Stimulated activated CD4-positive, alpha-beta T cell treated with anti-CD3 and anti-CD28 coated beads, Interleukin-1b, Interleukin-23, amount 100 ng/mL, for 48 hours (primary cell): ENCODE measurements at places on chromosomes 13 and 19.
A peak's percentile ranks its signal among the peaks of the same experiment; 100 is the strongest.

- DNase-seq, result no peak
Observed at GRCh38 chr13:43257765-43258164, 234.4 kb downstream of the DNAJC15 start.

- DNase-seq, result no peak
Observed at GRCh38 chr13:78402708-78403400, 200.5 kb downstream of the POU4F1 start.

DNA sequence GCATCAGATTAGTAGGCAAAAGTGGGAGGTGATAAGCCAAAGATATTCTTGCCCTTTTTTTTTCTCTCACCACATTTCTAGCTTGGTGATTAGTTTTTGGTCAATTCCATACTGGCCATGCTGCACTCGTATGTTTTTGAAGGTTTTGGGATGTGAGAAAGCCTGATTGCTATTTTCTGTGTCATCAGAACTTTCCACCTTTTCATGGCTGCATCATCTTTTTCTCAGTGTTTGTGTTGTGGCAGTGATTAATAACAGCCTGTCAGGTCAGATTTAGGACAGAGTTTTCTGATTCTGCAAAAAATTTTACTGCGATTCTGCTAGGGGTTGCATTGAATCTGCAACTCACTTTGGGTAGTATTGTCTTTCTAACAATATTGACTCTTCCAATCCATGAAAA, 32.9 kb downstream of the PSG1 start:
- no peak for DNase-seq

- DNase-seq, result no peak
Observed at GRCh38 chr13:23619068-23619855, 49.0 kb downstream of the TNFRSF19 start.

GRCh38 chr13:26200811-26201210, 21.3 kb downstream of the RNF6 start:
- DNase-seq, result no peak

GRCh38 chr13:33218020-33218419, 67.5 kb downstream of the STARD13 start:
- no peak for DNase-seq

DNA sequence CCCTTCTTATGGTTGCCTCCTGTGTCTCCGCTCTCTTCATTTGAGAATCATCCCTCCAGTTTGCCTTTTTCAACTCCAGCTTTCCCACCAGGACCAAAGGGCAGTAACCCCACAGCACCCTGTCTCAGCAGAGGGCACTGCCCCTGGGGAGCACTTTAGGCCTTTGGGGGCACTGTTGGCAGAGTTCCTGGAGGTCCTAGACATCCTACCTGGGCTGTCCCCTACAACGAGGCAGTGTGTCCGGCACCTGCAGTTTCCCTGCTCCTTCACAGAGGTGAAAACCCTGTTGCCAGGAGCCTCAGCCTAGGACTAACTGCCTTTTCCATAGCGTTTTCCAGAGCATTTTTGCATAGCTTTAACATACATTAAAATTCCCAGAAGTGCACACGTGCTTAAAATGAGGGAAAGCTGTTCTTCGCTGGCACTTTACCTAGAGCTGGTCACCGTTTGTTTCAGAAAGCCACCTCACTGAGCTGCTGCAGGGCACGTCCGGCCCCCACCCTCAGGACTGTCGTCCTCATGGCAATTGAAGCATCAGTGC, 234.9 kb downstream of the TEX29 start:
- DNase-seq, result no peak

DNA sequence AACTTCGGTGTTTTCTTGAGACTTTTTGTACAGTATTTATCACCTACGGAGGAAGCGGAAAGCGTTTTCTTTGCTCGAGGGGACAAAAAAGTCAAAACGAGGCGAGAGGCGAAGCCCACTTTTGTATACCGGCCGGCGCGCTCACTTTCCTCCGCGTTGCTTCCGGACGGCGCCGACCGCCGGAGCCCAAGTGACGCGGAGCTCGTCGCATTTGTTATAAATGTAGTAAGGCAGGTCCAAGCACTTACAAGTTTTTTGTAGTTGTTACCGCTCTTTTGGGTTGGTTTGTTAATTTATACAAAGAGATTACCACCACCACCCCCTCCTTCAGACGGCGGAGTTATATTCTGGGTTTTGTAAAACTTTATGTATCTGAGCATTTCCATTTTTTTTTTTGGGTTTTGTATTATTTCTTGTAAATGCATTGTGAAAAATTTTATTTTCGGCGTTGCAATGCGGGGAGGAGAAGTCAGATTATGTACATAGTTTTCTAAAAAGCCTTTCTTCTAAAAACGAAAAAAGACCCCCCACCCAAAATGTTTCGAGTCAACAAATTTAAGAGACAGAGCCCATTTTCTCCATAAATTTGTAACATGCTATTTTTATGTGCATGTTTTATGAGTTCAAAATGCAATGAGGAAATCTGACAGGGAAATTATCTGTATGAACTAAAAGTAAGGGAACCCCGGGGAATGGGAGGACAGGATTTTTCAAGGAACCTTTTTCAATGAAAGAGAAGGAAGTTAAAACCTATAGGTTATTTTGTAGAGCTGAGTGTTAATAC, 2.3 kb downstream of the SOX1 start:
- no peak for DNase-seq

- peak; percentile 86 for DNase-seq
Observed at GRCh38 chr13:40666045-40666932, at the start of gene FOXO1. FOXO1 (minus strand) TSS chr13:40666641; CDS start chr13:40666212, 429 bp downstream.

DNA sequence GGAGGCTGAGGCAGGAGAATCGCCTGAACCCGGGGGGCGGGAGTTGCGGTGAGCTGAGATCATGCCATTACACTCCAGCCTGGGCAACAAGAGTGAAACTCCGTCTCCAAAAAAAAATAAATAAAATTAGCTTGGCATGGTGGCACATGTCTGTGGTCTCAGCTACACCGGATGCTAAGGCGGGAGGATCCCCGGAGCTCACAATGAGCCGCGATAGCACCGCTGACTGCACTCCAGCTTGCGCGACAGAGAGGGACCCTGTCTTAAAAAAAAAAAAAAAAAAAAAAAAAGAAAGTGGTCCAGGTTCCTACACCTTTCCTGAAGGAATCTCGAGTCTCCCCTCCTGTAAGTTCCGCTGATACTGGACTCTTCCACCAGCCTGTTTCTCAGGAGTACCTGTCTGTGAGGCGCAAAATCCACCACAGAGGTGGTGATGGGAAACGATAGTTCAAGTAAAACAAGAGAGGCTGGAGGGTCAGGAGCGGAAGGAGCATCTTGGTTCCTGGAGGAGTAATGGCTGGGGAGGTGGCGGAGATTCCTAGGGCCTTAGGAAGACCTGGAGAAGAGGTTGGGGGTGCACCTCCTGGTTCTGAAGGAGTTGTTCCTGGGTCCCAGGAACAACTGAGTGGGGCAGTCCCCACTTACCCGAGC, 471 bp downstream of the FUT1 start:
- no peak for DNase-seq

DNA sequence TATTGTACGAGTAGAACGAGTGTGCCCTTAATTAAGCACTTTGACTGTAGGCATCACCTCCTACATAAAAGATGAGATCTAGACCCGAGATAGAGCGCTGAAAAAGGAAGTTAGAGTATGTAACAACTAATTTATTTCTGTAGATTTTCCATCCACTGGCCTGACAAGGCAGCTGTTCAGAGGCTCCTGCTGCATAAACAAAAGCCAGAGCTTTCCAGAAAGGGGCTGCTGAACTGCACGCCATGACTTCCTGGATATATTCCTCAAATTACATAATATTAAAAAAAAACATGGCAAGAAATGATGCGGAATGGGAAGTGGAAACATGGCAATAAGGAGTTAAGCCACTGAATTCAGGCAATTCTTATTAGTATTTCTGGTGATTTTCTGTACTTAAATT, 89.7 kb downstream of the AKAP11 start:
- no peak for DNase-seq
